T-cell (primary cell): ENCODE measurements at places on chromosomes 6 and 20.

- H3K4me1 ChIP-seq: no peaks in the 10 kb centered on the region
- no peaks in the 10 kb centered on the region for H3K27me3 ChIP-seq
- DNase-seq: no peak
- no peaks in the 10 kb centered on the region for H3K36me3 ChIP-seq
- H3K4me3 ChIP-seq: no peak overlapping the region
Measured at GRCh38 chr6:129335792-129336191, 374.2 kb downstream of the ARHGAP18 start.

DNA sequence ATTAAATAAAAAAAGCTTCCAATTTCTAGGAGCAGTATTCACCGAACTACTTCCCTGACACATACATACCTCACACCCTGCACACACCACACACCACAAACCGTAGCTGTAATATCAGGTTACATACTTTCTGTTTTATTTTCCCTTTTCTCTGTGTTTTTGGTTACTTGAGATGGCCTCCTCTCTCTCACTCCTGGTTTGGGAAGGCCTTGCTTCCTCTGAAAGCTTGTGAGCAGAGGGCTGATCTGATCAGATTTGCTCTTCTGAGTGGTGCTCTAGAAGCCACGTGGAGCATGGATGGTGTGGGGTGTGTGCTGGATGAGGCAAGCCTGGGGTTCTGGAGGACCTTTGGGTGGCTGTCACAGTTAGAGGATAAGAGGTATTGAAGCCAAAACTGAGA is 20.9 kb downstream of the UTRN start:
- H3K27me3 ChIP-seq: no peaks in the 10 kb centered on the region
- H3K4me1 ChIP-seq: peaks cover 35% of the 10 kb centered on the region
- no peaks in the 10 kb centered on the region for H3K36me3 ChIP-seq

- no peak for DNase-seq
- no peak overlapping the region for H3K27ac ChIP-seq
- H3K4me3 ChIP-seq: no peak overlapping the region
- no peaks in the 10 kb centered on the region for H3K27me3 ChIP-seq
Measured at GRCh38 chr6:42012501-42013133, 37.7 kb upstream of the TAF8 start.

DNA sequence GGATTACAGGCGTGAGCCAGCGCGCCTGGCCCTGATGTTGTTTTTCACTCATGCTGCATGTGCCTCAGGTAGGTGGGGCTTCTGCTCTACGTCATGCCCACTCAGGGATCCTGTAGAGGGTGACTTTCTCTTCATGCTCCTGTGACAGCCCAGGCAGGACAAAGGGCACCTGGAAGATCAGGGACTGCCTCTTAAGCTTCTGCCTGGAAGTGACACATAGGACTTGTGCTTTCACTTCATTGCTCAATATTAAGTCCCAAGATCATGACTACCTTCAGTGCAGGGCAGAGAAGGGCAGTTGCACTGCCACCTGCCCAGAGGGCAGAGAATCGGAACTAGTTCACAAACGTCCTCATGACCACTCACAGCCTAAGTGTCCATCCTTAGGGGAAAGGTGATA is 249.5 kb upstream of the SULF2 start:
- H3K27ac ChIP-seq: no peak overlapping the region
- H3K36me3 ChIP-seq: no peaks in the 10 kb centered on the region
- no peaks in the 10 kb centered on the region for H3K27me3 ChIP-seq
- no peak for DNase-seq

DNA sequence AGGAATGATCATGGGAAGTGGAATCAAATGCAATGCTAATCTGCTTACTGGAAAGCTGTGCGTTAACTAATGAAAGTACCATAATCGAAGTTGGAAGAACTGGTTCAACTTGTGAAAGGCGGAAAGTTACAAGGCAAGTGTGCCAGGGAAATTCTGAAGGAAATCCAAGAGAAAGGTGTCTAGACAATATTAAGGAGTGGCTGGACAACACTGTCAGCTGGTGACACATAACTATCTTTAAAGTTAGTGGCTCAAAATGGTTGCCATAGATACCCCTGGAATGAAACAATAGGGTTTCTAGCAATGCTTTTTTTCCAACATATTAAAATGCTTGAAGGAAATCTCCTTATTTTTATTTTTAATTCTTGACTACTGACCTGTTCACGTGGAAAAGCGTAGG is 90.4 kb downstream of the BMP2 start:
- H3K4me3 ChIP-seq: no peak overlapping the region
- H3K27me3 ChIP-seq: no peaks in the 10 kb centered on the region
- no peak for DNase-seq
- no peaks in the 10 kb centered on the region for H3K36me3 ChIP-seq
- H3K4me1 ChIP-seq: no peaks in the 10 kb centered on the region
- H3K27ac ChIP-seq: no peak overlapping the region

DNA sequence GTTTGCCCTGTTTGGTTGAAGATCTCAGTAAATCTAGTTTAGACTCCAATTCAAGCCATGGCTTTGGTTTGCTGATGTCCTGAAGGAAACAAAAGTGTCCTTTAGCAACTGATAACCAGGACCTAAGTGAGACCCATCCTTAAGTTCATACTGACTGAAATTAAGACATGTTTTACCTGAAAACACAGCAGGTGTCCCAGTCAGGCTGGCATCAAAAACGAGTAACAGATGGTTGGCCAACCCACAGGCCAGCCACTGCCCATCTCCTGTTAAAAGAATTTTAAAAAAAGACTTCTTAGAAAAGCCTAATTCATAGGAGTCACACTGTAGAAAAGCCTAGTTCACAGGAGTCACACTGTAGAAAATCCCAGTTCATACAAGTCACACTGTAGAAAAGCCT is 58.3 kb downstream of the WDR27 start:
- H3K27me3 ChIP-seq: no peaks in the 10 kb centered on the region
- no peak for DNase-seq
- H3K4me1 ChIP-seq: no peaks in the 10 kb centered on the region
- H3K36me3 ChIP-seq: no peaks in the 10 kb centered on the region
- no peak overlapping the region for H3K4me3 ChIP-seq

GRCh38 chr6:135972586-135972985 is 121.1 kb downstream of the PDE7B start:
- no peaks in the 10 kb centered on the region for H3K4me1 ChIP-seq
- no peak for DNase-seq
- H3K36me3 ChIP-seq: no peaks in the 10 kb centered on the region
- H3K27ac ChIP-seq: no peak overlapping the region

GRCh38 chr6:142570221-142570671 is 268.4 kb downstream of the ADGRG6 start:
- no peaks in the 10 kb centered on the region for H3K27me3 ChIP-seq
- no peaks in the 10 kb centered on the region for H3K36me3 ChIP-seq
- H3K4me1 ChIP-seq: peaks cover 25% of the 10 kb centered on the region
- no peak overlapping the region for H3K27ac ChIP-seq
- DNase-seq: no peak
- H3K4me3 ChIP-seq: no peak overlapping the region

DNA sequence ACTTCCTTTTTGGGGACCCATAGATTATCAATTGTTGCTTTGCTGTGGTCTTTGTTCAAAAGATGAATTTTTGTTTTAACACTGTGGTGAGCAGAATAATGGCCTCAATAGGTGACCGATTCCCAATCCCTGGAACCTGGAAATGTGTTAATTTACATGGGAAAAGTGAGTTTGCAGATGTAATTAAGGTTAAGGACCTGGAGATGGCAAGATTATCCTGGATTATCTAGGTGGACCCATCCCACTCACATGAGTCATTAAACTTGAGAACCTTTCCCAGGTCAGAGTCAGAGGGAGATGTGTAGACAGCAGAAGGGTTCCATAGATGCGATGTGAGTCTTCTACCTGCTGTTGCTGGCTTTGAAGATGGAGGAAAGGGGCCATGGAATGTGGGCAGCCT is 36.2 kb upstream of the HBS1L start:
- DNase-seq: no peak
- H3K4me3 ChIP-seq: no peak overlapping the region
- peaks cover 34% of the 10 kb centered on the region for H3K4me1 ChIP-seq
- H3K27ac ChIP-seq: no peak overlapping the region

DNA sequence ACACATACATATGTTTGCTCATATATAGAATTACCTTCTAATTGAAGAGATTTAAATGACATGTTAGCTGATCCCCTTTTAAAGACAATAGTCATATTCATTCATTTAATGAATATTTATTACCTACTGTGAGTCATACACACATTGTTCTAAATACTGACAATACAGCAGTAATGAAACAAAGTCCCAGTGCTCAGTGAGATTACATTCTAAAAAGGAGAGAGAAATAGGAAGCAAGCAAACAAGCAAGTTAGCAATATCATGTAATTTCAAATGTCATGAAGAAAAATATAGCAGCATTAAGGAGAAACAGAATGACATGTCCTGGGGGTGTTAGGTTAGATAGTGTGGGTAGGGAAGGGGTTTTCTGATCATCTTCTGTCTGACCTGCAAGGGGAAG is 136.3 kb downstream of the ADGRB3 start:
- no peak overlapping the region for H3K27ac ChIP-seq
- no peak for DNase-seq
- H3K4me3 ChIP-seq: no peak overlapping the region
- no peaks in the 10 kb centered on the region for H3K36me3 ChIP-seq

DNA sequence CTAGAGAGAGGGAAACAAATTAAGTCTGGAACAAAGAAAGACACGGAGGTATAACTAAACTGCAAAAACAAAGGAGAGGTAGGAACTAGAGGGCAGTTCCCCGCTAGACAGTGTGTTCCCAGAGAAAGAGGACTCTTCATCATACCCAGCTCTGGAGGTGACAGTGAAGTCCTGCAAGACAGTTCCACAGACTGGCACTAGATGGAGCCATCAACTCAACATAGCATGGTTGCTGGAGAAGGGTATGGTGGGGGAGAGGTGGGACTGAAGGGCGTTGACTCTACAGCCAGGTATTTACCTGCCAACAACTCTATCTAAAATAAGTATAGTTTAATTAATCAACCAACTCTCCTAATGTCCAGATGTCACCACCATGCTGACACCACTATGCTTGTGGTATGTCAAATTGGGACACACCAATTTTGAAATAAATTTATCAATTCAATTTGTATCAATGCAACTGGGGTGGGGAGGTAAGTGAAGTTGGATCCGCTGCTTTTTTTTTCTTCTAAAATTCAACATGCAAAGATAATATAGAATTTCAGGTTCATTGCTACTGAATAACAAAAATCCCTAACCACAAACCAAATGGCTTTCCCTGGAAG is 9.7 kb downstream of the BACH2 start:
- DNase-seq: peak; percentile 40
- H3K4me3 ChIP-seq: no peak overlapping the region
- H3K4me1 ChIP-seq: peaks cover 40% of the 10 kb centered on the region
- H3K36me3 ChIP-seq: peaks cover 3% of the 10 kb centered on the region
- peak overlapping the region; percentile 70 for H3K27ac ChIP-seq
- no peaks in the 10 kb centered on the region for H3K27me3 ChIP-seq

- peak; percentile 70 for DNase-seq
- H3K4me3 ChIP-seq: peak overlapping the region; percentile 6
- peaks cover 19% of the 10 kb centered on the region for H3K4me1 ChIP-seq
Measured at GRCh38 chr20:49610691-49611538, 43.0 kb upstream of the PTGIS start.

DNA sequence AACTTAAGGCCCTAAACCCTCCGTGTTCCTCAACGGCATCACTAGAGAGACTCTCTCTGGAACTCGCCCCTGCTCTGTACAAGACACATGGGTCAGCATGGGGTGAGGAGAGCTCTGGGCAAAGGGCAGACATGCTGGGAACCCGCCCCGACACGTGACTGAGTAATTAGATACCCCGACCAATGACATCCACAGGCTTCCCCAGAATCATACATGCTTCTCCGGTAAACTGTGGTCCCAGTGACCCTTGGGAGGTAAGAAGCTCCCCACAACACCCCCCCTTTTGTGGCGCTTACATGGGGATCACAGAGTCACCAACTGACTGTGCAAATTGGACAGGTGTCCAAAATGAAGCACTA is 31.7 kb upstream of the RPS6KA2 start:
- H3K27me3 ChIP-seq: no peaks in the 10 kb centered on the region
- H3K4me3 ChIP-seq: no peak overlapping the region
- H3K4me1 ChIP-seq: peaks cover 10% of the 10 kb centered on the region
- H3K36me3 ChIP-seq: no peaks in the 10 kb centered on the region
- DNase-seq: no peak

GRCh38 chr6:39882531-39882899 is 51.7 kb downstream of the MOCS1 start:
- no peaks in the 10 kb centered on the region for H3K27me3 ChIP-seq
- no peaks in the 10 kb centered on the region for H3K4me1 ChIP-seq
- H3K27ac ChIP-seq: no peak overlapping the region
- no peaks in the 10 kb centered on the region for H3K36me3 ChIP-seq

DNA sequence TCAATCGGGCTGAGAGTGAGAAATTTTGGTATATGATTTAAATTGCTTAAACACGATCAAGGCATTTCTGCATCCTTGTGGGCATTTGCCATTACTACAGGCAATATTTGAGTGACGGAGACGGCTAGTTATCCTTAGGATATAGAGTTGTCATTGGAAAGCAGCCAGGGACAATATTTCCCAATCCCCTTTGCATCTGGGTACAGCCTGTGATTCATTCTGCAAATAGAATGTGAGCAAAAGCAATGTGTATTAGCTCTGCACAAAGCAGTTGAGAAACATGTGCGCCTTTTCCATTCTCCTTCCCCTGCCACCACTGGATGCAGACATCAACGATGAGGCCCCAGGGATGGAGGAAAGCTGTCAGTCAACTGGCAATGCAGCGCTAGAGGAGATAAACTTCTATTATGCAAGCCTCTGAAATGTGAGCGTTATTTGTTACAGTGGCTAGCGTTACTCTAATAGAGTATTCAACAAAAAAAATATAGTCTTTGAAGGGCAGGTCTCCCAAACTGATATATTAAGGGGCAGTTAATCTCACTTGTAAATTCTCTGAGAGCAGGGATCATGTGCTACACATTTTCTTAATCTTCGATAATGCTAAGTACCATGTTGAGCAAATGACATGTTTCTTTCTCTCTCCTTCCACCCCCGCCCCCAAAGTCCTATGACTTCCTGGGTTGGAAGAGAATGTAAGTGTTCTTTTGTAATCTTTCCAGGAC is 37.1 kb upstream of the NCOA3 start:
- H3K4me3 ChIP-seq: no peak overlapping the region
- no peaks in the 10 kb centered on the region for H3K36me3 ChIP-seq
- H3K27ac ChIP-seq: no peak overlapping the region

DNA sequence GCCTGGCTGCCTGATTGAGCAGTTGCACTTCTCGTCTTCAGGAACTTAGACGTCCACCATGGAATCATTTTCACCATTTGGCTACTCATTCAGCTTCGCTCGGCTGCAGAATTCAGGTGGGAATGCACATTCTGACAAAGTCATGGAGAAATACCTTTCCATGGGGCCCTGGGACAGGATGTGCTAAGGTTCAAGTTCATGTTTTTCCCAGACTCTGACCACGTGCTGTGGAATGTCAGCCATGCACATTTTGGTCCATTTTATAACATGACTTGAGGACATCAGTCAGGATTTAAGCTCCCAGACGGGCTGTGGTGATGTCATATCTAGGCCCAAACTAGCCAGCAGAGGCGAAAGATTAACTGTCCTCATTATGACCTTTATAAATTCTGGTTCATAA is 205.3 kb downstream of the TBXT start:
- peaks cover 9% of the 10 kb centered on the region for H3K27me3 ChIP-seq
- H3K4me1 ChIP-seq: no peaks in the 10 kb centered on the region
- DNase-seq: no peak
- no peak overlapping the region for H3K27ac ChIP-seq
- no peaks in the 10 kb centered on the region for H3K36me3 ChIP-seq

GRCh38 chr6:72642435-72642834 is 20.6 kb downstream of the KCNQ5 start:
- H3K27me3 ChIP-seq: no peaks in the 10 kb centered on the region
- H3K4me3 ChIP-seq: no peak overlapping the region
- no peaks in the 10 kb centered on the region for H3K36me3 ChIP-seq
- H3K4me1 ChIP-seq: no peaks in the 10 kb centered on the region
- H3K27ac ChIP-seq: no peak overlapping the region
- DNase-seq: no peak
